ENCODE measurements at places on chromosomes 7 and 10.

DNA sequence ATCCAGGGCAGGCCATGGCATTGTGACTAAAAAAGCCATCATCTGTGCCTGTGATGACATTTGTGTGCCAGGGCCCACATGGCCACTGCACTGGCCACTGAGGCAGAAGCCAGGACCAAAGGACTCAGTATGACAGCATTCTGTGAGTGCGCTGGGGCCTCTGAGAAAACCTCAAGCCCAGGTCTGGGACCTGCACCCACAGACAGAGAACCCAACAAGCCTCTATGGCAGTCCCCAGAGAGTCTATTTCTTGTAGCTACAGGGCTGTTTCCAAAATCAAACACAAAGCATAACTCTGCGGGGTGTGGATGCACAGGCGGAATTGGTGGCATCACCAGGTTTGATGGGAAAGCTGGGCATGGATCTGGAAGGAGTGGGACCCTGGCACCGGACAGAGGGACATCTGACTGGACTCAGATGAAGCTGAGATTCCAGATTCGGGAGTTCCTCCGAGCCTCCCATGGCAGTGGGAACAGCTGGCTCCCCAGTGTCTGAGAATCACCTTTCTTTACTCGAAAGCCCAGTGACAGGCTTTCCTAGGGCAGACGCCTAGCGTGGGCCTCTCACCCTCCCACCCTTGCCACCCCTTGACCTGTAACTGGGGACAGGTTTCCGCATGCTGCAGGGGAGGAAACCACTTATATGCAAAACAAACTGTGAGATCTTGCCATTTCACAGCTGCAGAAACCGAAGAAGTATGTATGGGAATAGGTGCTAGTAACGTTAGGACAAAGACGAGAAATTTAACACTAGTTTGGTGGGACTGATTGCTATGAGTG, 70.6 kb upstream of the RHEB start:
- DNase-seq: no peak

DNA sequence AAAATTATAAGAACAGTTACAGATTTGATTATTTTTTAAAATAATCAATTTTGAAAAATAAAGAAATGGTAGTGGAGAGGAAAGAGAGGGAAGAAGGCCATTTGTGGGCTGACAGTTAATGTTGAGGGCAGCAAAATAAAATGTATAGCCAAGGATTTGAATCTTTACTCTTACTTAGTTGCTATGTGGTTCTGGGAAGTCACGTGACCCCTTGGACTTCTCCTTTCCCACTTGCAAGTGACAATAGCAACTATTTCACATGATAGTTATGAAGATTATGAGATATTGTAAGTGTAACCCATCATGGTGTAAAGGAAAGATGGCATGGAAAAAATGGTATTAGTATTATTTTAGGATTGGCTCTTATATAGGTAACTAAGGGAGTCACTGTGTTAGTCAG, 567.3 kb upstream of the GHITM start:
- no peak for DNase-seq

- DNase-seq: no peak
Measured at GRCh38 chr10:49106451-49106850, 8.9 kb downstream of the VSTM4 start.

- DNase-seq: no peak
Measured at GRCh38 chr10:78626471-78626870, 442.3 kb upstream of the ZMIZ1 start.

- DNase-seq: no peak
Measured at GRCh38 chr7:77202481-77202976, 2.9 kb upstream of the FGL2 start.

DNA sequence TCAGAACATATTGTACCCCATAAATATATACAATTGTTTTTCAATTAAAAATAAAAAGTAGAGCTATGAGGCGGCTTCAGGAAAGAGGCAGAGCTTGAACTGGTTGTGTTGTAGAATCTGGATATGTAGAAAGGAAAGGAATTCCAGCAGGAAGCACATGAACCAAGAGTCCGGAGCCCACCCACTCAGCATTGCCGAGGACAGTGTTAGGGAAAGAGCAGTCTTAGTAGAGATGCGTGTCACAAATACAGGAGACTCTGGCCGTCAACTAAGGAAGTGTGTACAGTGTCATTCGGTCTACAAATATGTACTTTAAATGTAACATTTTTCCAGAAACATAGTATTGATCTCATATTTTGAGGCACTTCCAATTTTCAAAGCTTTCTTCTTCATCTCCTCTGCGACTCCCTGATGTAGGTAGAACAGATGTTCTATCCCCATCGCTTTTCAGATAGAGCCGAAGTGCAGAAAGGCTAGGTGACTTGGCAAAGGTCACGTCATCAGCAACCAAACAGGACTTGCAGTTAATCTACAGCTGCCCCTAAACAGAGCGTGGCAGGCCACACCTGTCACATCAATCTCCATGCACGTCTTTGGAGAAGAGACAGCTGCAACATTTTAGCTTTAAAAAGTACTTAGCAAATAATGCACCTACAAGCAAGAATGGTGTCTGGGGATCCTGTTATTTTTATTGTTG, 25.3 kb upstream of the GJD4 start:
- DNase-seq: no peak

DNA sequence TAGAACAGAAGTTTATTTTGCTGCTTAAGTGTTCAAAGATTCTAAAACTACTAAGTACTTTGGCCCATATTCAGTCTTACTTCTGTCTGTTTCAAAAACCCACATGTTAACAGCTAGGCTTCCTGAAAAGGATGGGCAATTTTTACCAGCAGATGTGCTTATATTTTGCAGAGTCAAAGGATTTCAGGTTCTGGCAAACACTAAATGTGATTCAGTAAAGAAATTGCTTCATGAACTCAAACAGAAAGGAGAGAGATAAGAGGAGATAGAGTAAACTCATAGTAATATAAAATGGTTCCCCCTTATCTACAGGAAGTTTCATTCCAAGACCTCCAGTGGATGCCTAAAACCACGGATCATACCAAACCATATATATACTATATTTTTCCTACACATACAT, 248.5 kb downstream of the AGMO start:
- no peak for DNase-seq

DNA sequence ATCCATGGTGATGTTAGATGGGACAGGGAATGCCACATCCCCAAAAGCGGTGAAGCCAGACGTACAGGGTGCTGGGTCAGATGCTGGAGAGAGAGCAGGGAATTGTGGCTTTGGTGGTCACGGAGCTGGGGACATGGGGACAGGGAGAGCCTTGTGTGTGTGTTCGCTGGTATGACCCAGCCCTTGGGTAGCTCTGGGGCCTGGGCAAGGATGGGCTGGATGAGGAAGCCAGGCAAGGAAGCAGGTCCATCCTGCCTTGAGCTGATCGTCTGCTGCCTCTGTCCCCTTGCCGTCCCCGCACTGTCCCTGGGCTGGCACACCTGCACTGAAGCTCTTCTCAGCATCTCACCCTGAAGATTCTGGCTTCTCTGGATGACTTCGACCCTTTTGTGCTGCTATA, 15.4 kb upstream of the CLDN4 start:
- no peak for DNase-seq

DNA sequence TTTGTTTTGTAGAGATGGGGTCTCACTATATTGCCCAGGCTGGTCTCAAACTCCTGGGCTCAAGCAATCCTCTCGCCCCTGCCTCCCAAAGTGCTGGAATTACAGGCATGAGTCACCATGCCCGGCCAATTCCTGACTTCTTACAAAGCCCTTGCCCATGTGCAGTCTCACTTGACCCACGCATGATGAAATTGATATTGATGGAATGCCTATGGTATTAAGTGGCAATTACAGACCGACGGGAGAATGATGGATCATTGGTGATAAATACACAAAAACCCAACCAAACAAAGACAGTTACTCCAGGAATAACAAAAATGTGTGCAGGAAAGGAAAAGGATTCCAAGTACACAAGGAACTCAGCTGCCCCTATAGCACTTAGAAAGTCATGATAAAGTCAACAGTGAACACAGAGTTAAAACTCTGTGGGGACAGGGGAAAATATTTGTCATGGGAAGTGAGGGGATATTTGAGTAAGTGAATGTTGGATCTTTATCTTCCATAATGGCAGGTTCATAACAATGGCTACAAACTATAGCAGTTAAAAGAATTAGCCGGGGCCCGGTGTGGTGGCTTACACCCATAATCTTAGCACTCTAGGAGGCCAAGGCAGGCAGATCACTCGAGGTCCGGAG, 21.6 kb downstream of the HIP1 start:
- no peak for DNase-seq

GRCh38 chr10:110512461-110513187, 14.9 kb downstream of the DUSP5 start:
- peak; percentile 73 for DNase-seq

DNA sequence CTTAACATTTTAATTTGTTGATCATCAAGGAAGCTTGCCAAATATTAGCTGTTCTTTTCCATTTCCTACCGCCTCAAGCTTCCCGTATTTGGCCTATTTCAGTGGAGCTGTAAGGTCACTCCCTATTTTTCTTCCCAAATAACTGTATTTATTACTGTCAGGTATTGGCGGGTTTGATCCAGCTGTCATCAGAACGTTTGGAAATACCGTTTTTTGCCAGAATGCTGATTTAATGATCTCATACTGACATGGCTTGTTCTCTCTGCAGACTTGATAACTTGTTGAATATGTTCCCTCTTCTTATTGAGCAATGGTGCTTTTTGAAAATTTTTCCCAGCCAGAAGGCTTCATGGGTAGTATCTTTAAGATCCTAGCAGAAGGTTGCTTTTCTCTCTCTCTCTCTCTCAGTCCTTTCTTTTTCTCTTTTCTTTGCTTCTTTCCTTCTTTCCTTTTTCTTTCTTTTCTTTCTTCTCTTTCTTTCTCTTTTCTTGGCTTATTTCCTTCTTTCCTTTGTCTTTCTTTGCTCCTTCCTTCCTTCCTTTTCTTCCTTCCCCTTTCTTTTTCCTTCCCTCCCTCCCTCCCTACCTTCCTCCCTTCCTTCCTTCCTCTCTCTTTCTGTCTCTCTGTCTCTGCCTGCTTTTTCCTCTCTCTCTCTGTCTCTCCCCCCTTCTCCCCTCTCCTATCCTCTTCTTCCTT, 42.1 kb downstream of the CUX1 start:
- no peak for DNase-seq

GRCh38 chr10:12543589-12543988, 194.2 kb downstream of the CAMK1D start:
- no peak for DNase-seq

GRCh38 chr7:114217026-114217806, 197.4 kb upstream of the FOXP2 start:
- no peak for DNase-seq

DNA sequence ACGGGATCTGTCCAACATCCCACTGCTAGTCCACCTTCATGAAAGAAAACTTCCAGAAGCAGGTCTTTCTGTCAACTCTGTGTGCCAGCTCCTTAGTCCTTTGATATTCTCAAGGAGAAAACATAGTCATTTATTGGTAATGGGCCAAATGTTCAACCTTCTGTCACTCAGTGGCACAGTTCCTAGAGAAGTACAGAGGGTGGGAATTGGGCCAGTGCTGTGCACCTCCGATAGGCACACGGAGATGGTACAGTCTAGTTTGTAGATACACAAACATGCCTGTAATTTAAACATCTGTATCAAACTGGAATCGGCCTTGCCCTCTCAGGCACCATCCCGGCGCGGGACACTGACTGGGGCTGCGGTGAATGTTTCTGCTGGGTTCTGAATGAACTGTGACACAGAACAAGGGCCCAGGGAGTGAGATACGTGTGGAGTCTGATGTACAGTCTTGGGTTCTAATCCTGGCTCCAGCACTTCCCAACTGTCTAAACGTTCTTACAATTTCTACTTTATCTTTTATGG, 213.9 kb upstream of the SHH start:
- DNase-seq: no peak

GRCh38 chr10:71831646-71832552, 19.2 kb downstream of the PSAP start:
- DNase-seq: no peak

DNA sequence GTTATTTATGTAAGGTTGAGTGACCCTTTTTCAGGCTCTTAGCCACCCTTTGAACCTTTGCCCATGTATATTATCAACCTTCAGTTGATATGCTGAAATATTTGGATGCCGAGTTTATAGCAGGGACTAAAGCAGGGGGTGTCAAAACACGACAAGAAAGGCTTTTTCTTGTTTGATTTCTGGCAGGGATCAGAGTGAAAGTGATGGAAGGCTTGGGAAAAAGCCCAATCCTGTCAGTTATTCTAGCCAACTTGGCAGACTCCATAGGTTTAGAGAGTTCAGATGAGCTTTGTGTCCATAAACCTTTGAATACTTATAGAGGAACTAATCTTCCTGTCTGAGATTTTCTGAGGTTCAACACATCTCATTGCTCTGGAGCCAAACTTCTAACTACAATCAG, 47.5 kb downstream of the INHBA start:
- no peak for DNase-seq

DNA sequence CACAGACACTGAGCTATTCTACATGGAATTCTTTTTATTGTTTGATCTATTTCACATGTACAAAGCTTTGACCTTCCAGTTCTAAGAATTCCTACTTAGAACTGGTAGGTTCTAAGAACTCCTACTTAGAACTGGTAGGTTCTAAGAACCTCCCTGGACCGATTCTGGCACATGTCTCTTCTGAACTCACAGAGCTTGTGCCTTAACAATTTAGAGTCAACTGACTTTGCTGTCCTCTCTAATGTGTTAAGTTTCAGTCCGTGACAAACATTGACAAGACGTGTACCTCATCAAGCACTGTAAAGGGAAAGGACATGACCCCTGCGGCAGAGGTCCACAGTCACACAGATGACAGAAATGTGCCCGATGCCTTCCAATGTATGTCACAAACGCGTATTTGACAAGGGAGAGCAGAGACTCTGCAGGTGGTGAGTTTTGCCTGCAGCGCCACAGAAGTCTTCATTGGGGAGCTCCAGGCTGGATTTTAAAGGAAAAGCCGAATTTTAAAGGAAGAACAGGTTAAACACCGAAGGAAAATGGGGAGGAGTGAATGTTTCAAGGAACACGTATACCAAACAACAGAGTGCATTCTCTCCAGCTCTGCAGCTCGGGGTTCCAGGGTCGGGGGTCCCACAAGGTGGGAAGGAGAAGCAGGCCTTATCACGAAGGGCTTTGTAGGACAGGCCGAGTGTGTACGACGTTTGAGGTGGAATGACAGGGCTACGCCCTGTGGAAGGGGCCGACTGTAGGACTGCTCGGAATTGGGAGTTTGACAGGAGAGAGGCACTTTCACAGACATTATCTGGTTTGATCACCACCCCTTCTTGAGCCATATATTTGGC, 161.1 kb upstream of the KLF14 start:
- no peak for DNase-seq

DNA sequence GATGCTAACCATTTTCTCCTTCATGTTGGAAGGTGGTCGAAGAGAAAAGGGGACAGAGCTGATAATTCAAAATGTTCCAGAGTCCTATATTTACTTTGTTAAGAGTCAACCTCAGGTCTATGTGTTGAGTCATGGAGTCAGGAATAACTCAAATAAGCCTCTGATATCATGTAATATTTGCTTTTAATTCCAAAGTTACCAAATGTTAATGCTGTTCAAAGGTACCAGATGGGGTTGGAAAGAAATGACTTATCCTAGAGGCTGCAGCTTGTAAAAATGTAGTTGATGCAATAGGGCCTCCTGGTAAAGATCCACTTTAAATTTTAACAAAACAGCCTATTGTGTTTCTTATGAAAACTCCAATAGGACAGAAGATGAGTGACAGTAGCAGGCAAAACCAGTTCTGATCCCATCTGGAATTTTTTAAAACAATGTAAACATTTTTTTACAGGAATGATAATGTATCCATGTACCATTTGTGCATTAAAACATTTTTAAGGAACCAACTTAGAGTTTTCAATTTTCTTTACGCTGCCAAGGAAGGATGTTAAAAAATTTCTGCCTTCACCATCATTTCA, 218.2 kb downstream of the ANK3 start:
- no peak for DNase-seq

GRCh38 chr10:80253266-80253962, 36.0 kb downstream of the MAT1A start:
- DNase-seq: no peak
